Activated gamma-delta T cell (primary cell): ENCODE measurements at places on chromosomes 11 and 22.

GRCh38 chr11:101299210-101299609, 169.6 kb upstream of the PGR start:
- no peak for DNase-seq

DNA sequence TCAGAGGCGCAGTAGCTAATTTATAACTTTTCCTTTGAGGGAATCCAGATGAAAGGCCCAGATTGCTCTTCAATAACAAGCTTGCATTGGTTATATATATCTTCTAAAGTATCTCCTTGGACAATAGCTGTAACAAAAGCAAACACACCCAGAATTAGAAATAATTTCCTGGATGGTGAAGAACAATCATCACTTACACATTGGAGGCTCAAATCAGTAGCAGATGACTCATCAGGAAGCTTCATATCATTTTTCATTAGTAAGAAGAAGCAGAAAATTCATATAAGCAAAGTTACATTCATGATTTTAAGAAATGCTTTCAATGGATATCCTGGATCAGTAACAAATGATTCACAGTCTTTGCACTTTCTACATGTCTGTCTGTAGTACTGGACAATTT, 173.6 kb upstream of the CCDC90B start:
- DNase-seq: no peak

- DNase-seq: no peak
Observed at GRCh38 chr11:43872995-43873394, 7.6 kb upstream of the ALKBH3 start.

DNA sequence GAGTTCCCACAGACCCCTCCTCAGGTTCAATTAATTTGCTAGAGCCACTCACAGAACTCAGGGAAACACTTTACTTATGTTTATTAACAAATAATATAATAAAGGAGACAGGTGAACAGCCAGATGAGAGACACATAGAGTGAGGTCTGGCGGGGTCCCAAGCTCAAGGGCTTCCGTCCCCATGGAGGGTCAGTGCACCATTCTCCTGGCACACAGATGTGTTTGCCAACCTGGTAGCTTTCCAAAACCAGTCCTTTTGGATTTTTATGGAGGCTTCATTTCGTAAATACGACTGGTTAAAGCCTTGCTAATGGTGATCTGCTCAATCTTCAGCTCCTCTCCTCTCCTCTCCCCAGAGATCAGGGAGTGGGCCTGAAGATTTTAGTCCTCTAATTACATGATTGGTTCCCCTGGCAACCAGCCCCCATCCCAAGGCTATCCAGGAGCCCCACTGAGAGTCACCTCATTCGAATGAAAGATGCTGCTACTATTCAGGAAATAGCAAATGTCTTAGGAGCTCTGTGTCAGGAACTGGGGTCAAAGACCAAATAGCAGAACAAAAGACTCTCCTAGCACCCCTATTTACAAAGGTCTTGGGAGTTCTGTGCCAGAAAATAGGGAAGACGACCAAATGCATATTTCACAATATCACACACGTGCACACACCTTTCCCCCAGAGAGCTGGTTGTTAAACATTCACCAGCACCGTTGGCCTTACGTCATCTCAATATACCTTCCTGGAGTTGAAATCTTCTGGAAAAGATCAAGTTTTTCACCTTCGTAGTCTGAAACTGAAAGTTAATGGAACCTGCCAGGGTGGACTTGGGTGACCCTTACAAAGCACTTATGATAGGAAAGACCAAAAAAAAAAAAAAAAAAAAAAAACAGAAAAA, 23.8 kb upstream of the CAPRIN1 start:
- no peak for DNase-seq

- no peak for DNase-seq
Observed at GRCh38 chr11:33706546-33706945, 5.9 kb upstream of the C11orf91 start.

DNA sequence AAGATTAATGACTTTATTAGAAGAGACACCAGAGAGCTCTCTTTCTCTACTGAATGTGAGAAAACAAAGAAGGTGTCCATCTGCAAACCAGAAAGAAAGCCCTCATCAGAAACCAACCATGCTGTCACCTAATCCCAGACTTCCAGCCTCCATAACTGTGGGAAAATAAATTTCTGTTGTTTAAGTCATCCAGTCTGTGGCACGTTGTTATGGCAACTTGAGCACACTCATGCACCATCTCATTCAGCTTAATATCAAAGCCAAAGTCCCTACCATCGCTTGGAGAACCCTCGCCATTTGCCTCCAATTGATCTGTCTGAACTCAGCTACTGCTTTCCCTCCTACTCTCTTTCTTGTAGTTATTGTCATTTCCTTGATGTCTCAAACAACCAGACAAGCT, 766.1 kb upstream of the ARHGAP42 start:
- DNase-seq: no peak

DNA sequence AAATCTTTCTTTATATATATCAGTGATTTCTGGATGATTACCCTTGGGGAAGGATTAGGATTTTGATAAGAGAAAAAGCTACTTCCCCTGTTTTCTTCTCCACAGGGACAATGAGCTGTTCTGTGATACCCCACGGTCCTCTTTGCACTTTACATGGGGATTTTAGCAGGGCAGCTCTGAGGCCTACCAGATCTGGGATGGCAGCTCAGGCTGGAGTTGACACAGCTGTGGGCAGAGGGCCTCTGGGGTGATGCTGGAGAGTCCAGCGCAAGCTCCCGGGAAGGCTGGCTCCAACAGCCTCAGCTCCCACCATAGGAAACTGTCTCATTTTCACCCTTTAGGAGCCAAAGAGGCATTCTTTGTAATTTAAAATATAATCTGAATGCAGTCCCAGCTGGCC, 383.8 kb upstream of the NARS2 start:
- DNase-seq: no peak

DNA sequence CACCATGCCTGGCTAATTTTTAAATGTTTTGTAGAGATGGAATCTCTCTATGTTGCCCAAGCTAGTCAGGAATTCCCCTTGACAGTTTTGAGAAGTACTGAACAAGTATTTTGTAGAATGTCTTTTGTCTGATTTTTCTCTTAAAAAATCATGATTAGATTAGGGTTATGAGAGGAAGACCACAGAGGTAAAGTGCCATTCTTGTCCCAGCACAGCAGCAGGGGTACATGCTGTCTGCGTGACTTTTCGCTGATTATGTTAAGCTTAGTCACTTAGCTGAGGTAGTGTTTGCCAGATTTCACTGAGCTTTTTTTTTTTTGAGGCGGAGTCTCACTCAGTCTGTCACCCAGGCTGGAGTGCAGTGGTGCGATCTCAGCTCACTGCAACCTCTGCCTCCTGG, 13.6 kb upstream of the NUP160 start:
- no peak for DNase-seq

DNA sequence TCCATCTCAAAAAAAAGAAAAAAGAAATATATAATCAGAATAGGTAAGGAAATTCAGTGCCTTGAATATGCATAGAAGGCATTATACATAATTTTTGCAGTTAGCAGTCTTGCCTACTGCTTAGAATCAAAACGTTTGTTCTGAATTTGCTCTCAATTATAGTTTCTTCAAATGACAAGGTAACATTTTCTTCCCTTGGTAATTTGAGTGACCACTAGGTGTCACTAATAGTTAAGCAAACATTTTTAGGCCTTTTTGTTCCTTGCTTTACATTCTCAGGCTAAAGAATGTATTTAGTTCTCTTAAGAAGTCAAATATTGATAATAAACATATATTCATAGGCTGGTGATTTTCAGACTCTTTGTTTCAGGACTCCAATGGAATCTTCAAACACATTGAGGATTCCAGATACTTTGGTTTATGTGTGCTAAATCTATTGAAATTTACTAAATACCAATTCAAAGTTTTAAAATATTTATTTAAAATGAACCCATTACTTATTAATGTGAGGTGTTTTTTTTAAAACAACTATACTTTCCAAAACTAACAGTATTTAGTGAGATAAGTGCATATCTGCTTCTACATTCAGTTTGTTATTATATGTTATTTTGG, 55.0 kb upstream of the DEPDC7 start:
- DNase-seq: no peak

DNA sequence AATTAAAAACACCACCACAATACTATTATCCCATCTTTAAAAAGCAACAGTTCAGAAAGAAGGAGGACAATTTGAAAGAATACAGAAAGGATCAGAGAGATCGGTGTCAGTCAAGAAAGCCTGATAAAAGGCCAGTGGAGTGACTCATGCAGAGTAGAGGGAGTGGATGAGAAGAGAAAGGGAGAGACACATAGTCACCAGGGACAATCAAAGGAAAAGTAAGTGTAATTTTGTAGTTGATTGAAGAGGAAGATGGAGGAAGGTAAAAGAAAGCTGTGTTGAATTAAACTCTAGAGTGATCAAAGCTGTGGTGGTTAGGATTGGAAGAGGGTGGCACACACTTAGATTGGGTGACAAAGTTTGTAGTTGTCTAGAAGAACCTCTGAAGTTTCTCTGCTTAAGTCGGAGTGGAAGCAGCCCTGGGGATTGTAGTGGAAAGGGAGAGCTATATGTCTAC, 14.1 kb downstream of the SPECC1L start:
- DNase-seq: no peak

DNA sequence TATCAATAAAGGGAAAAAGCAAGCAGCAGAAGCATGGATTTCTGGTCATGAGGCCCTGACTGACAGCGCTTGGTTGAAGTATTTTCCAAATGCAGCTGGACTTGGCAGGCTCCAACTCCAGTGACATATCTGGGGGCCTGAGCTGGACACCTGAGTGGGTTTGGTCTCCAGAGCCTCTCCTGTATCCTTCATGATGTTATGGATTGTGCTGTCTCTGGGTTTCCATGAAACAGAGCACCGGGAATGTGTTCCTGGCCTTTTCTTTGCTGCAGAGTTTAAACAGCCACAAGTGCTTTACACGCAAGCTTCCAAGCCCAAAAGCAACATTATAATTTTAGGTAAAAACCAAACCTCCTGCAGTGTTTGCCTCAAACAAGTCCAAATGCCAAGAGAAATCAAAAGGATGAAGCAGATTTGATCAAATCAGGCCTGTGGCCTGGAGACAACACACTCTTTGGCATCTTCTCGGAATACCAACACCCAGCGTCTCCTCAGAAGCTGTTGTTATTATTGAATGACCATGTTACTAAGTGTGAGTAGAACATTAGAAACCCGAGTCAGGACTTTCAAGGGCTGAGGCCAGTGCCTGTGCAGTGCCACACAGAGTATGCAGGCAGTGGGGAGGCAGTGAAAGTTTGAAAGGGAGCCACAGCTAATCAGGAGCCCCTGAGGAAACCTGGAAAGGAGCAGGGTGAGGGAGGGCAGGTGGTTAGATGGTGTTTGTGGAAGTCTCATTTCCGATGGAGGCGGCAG, 42.0 kb downstream of the ME3 start:
- no peak for DNase-seq

DNA sequence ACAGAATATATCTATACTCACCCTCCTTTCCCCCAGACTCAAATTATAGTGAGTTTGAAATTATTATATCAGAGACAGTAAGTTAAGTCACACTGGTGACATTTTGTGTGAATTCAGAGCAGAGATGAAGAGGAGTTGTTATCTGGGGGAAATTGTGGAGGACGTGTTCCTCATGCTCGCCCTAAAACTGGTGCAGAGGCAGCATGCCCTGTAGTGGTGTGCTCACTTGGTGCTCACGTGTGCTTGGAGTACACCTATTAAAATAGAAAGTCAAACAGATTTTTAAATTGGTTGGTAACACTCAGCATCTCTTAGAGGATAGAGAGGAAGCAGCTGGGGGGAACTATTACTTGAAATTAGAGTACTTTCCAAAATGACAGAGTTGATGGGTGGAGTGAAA, 51.6 kb upstream of the ADSL start:
- DNase-seq: no peak

- DNase-seq: no peak
Observed at GRCh38 chr11:129591527-129591926, 215.9 kb downstream of the BARX2 start.

DNA sequence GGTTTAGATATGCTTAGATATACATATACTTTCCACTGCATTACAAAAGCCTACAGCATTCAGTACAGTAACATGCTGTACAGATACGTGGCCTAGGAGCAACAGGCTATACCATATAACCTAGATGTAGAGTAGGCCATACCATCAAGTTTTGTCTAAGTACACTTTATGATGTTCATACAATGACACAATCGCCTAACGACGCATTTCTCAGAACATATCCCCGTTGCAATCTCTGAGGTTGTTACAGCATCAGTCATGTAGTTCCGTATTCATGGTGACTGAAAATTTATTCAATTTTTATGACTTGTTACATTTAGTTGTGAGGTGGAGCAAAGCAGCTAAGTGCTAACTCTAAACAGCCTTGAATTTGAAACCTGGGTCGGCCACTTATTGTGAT, 6.7 kb downstream of the ZBTB44 start:
- DNase-seq: no peak

- DNase-seq: no peak
Observed at GRCh38 chr22:20552443-20553401, 45.3 kb downstream of the MED15 start.

DNA sequence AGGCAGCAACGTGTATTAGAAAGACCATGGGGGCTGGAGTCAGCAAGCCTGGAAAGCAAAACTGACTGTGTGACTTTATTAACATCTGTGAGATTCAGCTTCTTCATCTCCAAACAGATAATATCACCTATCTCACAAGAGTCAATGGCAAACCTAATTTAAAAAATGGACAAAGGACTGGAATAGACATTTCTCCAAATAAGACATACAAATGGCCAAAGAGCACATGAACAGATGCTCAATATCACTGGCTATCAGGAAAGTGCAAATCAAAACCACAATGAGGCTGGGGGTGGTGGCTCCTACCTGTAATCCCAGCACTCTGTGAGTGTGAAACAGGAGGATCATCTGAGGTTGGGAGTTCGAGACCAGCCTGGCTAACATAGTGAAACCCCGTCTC, 69.6 kb downstream of the CLPB start:
- DNase-seq: no peak

GRCh38 chr22:47213571-47214230, 451.3 kb downstream of the TBC1D22A start:
- no peak for DNase-seq

- DNase-seq: no peak
Observed at GRCh38 chr22:45265535-45265934, 19.2 kb upstream of the UPK3A start.

DNA sequence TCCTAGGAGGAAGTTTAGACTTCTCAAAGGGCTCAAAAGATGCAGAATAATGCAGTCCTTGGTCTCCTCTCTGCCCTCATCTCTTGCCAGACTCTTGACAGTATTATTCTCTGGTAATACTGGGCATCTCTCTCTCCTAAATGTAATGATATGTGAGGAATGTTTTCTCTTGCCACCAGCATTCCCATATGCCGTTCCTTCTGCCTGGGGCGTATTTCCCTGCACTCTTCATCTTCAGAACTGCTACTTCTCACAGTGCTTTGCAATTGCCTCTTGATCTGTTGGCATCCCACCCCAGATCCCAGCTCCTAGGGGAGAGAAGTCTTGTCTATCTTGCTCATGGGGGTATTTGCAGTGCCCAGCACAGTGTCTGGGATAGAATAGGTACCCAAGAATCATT, 107.4 kb downstream of the RASSF10 start:
- DNase-seq: no peak

DNA sequence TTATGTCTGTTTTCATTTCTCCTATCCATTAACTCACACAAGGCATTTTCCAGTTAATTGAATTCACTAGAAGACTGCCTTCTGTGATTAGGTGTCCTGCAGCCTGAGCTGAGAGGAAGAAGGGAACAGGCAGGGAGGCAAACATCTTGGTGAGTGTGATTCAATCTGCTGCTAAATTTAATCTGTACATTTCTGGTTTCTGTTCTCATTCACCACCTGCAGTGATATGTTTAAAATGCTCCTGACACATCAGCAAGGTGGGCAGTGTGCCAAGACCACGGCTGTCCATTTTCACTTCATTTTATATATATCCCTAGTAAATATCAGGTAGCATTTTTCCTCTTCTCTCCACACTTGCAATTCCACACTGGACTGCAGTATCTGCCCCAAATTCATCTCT, 416.5 kb downstream of the TMEM135 start:
- no peak for DNase-seq

- no peak for DNase-seq
Observed at GRCh38 chr11:133901999-133902398, 54.8 kb downstream of the IGSF9B start.
